ENCODE measurements at places on chromosomes 11 and 22. TPM values are rescaled to one million over a fixed set of nuclear protein-coding genes. Genes with fewer than 3 reads are reported as not detected.

DNA sequence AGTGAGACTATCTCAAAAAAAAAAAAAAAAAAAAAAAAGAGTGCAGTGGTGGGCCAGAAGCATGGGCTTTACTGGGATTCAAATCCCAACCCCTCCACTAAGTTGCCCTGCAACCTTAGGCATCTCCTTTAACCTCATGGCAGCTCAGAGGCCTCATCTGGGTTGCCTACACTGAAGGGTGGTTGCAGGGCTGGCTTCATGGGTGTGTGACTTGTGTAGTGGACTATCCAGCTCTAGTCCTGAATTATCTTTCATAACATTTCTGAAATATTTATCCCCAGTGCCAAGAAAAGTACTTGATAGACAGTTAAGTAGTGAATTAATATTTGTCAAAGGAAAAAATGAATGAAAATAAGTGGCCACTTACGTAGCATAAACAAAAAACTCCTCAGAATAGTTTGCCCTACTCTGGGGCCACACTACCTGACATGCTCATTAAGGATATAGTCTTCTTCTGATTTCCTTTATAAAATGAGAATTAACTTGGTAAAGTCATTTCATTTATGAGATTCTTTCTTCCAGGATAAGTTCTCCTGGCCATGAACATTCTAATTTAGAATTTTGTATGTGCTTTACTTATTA is 116.0 kb upstream of the SYT13 start:
- DNase-seq = no peak

GRCh38 chr11:64285885-64286800 is 495 bp downstream of the GPR137 start:
- DNase-seq = no peak

GRCh38 chr11:848380-848931 is 5.8 kb downstream of the TSPAN4 start:
- DNase-seq = no peak

EFCAB6 gene
- total RNA-seq = 0.40 TPM

MIOX gene
- 0.29 TPM for total RNA-seq

Measured in NCI-H460 (cell line).